ENCODE measurements at places on chromosomes 13 and 19.

DNA sequence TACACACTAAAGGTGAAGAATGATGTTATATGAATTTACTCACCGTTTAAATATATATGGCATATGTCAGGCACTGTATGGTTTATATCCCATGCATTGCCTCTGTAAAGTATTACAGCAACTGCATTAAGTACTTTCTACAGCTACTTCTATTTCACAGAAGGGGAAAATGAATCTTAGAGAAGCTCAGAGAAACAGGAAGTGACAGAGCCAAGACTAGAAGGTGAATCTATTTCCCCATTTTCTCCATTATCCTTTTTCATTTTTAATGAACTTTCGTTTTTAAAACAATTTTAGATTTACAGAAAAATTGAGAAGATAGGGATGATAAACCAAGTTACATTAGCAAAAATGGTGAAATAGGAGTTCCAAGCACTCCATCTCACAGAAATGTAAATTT, 863.3 kb downstream of the UQCRFS1 start:
- DNase-seq: no peak

DNA sequence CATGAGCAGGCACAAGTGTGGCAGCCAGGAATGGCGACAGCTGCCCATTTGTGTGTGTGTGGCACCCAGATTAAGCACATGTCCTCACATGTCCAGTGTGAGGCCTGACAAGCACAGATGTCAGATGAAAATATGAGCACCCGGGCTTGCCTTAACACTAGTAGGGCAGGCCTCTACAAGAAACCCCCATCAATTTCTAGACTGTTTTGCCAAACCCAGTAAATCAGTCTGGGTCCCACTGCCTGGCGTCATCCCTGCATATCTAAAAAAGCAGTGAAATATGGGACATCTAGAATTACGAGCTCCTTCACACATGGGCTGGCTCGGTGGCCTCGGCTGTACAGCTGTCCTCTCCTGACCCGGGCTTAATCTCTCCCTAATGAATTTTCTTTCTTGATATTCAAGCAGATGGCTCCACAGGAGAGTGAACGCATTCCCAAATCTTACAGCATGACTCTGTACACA, 432.7 kb downstream of the FOXO1 start:
- DNase-seq: no peak

DNA sequence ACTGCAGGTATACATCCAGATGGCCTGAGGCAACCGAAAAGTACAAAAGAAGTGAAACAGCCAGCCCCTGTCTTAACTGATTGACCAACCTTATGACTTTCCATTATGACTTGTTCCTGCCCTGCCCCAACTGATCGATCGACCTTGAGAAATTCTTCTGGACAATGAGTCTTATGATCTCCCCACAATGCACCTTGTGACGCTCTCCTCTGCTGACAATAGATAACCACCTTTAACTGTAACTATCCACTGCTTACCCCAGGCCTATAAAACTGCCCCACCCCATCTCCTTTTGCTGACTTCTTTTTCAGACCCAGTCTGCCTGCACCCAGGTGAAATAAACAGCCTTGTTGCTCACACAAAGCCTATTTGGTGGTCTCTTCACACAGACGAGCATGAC, 11.2 kb downstream of the ZNF83 start:
- DNase-seq: no peak

DNA sequence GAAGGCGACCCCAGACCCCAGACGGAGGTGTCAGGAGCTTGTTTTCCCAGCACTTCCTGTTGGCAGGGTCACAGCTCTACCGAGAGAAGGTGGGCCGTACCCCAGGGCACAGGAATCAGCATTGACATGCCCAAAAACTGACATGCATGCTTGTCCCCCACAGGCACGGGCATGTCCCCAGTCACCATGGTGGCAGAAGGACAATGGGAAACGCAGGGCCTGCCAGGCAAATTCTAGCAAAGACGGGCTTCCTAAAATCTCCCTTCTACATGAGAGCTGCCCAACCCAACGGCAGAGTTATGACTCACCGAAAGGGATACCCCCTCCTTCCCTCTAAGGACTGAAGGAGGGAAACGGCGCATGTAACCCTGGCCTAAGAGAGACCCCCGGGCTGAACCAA, 18.5 kb downstream of the TSHZ3 start:
- DNase-seq: no peak

GRCh38 chr19:53549340-53549739, 11.4 kb downstream of the ZNF331 start:
- no peak for DNase-seq

GRCh38 chr13:100848304-100848703, 173.7 kb upstream of the TMTC4 start:
- no peak for DNase-seq

DNA sequence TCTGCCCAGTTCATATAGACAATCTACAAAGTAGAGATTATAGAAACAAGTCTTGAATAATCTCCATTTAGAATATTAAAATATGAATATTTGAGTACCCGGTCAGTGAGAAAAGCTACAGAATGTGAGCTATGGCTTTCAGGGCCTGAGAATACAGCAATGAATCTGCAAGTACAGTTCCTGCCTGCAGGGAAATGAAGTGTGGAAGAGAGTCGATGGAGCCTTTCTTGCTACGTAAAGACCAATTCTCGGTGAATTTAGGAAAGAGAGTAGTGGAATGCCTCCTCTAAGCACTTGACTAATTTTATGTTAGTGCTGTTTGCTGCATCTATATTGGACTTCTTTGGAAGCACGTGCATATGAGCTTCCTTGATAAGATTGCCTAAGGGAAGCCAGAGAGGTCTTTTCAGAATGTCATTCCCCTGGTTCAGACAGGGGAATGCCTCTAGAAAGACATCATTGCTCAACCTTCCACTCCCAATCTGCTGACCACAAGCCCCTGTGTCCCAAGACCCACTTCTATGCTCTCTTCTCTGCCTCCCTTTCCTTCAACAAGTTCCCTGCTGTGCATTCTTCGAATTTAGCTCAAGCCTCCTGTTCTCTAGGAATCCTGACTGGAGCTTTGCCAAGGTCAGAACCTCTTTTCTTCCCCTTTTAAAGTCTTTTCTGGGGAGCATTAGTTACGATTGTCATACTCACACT, 41.9 kb downstream of the GPC6 start:
- no peak for DNase-seq

GRCh38 chr13:74571811-74572210, 437.6 kb upstream of the KLF12 start:
- no peak for DNase-seq

GRCh38 chr19:35534803-35535480, 1.7 kb downstream of the GAPDHS start:
- DNase-seq: no peak

GRCh38 chr19:17234911-17235299, 8.9 kb downstream of the OCEL1 start:
- no peak for DNase-seq

DNA sequence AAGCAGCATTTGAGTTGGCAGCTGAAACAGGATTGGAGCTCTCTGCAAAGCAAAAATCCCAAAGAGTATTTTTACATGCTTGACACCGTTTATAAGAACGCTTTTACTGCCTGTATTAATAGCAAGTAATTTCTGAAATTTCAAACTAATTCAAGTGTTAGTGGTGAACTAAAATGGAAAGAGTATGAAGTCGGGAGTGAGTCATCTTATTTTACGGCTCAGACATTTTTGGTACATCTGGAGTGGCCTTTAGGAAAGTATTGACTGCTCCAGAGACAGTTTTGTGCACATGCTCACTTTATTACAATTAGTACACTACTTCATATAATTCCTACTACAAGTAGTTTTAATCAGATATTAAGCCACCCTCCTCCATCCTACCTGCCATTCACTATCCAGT, 167.4 kb downstream of the SLITRK6 start:
- no peak for DNase-seq

DNA sequence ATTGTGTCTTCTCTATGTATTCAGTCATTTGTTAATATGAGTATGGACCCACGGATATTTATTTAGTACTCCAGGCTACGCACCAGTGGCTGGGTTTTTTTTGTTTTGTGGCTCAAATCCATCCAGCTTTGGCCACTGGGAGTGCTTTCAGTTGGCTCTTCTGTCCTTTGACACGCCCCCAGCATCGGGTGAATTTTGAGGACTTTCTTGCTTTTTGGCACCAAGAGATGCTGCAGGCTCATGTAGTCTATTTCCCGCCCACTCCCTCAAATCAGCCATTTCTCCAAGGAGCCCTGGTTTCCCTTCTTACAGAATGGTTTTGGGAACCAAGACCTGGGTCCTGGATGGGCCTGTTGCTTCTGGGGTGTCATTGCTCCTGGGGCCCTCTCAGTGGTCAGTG, 55.8 kb downstream of the SMARCA4 start:
- no peak for DNase-seq

- no peak for DNase-seq
These were observed 17.6 kb downstream of the ZNF791 start for GRCh38 chr19:12628040-12629022.

DNA sequence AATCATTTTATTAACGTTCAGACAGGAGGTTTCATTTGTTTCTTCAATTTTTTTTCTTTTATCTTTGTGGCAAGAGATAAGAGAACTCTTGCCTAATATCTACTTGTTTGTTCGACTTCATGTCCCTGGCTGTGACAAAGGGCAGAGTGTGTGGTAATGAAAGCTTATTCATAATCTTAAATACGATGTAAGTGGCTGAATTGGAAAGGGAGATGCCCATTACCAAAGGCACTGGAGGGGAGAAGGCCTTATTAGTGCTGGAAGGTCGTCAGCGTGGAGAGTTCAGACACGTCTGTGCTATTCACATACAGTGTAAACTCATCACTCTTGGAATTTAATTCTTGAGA, 54.0 kb downstream of the RFC3 start:
- DNase-seq: no peak

GRCh38 chr13:18953139-18953930, 228.3 kb downstream of the TUBA3C start:
- DNase-seq: no peak

DNA sequence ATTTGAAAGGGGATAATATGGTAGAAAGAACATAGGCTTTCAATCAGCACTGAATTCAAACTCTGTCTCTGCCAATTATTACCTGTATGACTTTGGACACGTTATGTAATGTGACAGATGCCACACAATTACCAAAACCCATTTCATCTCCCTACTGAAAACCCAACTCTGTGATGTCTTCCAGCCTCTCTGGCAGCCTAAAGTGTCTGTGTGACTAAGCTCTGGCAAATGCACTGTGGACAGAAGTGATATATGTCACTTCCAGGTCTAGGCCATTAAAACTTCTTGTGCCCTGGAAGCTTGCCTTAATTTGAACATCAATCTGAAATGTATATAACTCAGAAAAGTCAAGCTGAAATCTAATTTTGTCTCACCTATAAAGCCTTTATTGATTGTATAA, 552.0 kb downstream of the RFC3 start:
- DNase-seq: no peak

DNA sequence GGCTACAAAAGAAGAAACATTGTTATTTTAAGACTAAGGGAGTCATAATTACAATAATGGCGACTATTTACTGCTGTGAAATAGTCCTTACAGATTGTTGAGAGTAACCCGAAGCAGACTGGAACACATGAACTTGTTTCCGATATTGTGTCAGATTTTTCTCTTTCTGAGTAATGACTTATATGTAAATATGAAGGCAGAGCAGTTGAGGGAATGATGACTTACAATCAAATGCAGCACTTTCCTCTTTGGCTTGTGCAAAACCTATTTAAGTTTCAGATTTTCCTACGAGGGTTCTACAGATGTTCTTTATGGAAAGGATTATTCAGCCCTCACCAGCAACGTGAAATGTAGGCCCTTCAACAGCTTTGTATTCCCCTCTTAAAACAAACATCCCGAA, 198.6 kb downstream of the RGCC start:
- DNase-seq: no peak

GRCh38 chr19:38785187-38785699, 3.8 kb upstream of the LGALS7B start:
- no peak for DNase-seq

DNA sequence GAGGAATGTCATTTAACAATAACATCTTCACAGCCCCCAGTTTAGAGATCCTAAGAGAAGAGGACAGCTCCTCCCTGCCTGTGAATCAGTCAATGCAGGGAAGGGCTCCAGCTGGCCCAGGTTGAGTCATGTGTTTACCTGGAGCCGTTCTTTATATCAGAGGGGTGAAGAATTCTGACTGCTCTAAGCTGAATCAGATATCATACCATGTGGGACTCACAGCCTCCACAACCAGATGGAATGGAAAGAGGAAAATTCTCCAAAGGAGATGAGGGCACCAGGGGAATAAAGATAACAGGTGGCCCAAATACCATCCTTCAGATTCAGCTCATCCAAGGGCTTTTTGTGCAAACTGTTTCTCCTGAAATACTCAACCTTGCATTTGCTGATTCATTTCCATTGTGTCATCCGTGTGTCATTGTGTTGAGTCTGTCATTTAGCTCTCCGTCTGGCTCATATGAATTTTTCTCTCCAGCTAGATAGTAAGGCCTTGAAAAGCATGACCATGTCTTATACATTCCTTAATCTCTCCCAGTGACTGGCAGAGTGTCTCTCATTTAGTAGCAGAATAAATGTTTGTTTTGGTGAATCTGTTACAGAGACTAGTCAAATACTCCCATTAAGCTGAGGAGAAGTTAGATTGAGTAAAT, 217.9 kb downstream of the RFC3 start:
- no peak for DNase-seq

DNA sequence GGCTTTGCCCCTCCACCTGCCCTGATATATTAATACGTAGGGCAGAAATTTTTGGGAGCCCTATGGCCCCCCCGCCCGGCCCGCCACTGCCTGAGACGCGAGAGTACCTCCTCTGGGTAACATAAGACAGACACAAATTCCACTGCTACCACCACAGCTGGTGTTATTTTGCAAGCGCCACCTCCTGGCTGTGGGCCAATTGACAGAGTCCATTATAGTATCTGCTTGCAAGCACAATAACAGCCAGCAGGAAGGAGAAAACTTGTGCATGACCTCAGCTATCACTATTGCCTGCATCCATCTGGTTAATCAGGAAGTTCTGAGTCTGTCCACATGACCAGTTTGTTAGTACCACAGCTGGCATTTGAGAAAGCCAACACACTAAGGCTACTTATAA, 25.3 kb upstream of the OR10H2 start:
- no peak for DNase-seq

GRCh38 chr13:62278271-62278670, 862.6 kb upstream of the PCDH20 start:
- no peak for DNase-seq

GRCh38 chr13:100347968-100348367, 240.6 kb downstream of the GGACT start:
- DNase-seq: no peak

- DNase-seq: no peak
These were observed 4.2 kb downstream of the PDCD2L start for GRCh38 chr19:34408411-34408810.

DNA sequence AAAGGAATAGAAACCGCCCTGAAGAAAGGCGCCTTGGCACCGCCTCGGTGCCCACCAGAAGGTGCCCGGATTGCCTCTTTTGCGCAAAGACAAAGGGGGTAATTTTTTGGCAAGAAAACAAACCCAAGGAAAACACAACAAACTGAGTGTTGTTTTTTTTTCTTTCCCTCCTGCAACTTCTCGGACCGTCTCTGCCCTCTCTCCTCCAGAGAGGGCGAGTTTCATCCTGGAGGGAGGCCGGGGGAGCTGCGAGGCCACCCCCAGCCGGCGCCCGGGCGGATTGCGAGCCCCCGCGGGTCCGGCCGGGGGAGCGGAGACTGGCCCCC, 2.3 kb downstream of the ZNF536 start:
- DNase-seq: no peak

GRCh38 chr13:113120300-113121182, 2.1 kb upstream of the F10 start:
- DNase-seq: no peak
